ENCODE measurements at places on chromosomes 7 and 10.

- DNase-seq: no peak
Measured at GRCh38 chr7:51802718-51803117, 486.1 kb upstream of the COBL start.

- DNase-seq: no peak
Measured at GRCh38 chr10:7610651-7611389, 55.9 kb downstream of the ITIH5 start.

- DNase-seq: no peak
Measured at GRCh38 chr10:124616040-124616835, 127.9 kb downstream of the FAM53B start.

DNA sequence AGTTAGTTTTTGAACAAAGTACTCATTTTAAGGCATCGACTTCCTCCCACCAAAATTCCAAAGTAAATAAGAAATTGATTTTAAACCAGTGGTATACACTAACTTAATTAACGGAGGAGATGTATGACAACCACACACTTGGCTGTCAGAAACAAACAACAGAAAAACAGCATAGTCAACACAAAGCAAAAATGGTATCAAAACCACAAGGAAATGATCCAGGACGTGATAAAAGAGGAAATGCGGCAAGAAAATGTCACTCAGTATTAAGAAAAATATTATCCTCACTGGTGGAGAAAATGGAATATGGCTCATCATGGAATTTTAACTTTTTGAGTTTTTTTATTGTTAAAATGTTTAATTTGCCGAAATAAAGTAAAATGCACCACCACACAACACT lies 17.5 kb downstream of the KIAA1549 start:
- no peak for DNase-seq

GRCh38 chr10:122567056-122567660 lies 6.6 kb downstream of the DMBT1 start:
- peak; percentile 34 for DNase-seq

DNA sequence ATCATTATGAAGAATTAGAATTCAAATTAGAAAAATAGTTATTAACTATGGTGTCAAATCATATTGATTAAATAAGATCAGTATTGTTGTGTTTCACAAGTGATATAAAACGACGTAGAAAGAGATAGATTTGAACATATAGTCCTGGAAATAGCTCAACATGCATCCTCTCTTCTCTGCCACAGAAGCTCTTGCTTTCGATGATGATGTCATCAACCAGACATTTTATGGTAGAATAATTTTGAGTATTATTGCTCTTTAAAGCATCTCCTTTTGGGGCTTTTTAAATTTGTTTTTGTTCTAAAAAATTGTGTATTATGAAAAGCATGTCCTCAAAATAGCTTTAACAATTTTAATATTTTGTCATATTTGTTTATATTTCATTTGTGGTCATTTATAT lies 95.0 kb downstream of the DGKB start:
- DNase-seq: no peak

- DNase-seq: no peak
Measured at GRCh38 chr7:70775570-70776156, 356.3 kb upstream of the GALNT17 start.

DNA sequence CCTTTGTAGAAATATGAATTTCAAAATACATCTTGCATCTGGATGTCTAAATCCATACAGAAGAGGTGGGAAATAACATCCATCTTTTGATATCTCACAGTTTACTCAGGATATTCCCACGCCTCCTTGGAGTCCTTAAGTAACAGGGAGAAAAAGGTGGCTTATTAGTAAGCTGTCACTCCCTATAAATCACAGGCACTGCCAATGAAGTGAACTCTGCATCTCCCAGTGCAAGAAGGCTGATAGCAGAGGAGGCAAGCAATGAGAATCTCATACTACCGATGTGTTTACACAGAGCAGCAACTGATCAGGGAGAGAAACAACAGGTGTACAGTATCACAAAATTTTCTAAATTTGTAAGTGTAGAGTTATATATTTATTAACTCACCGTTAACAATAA lies 551.8 kb downstream of the NXPH1 start:
- DNase-seq: no peak

GRCh38 chr7:12747687-12748306 lies 60.4 kb downstream of the ARL4A start:
- DNase-seq: no peak

GRCh38 chr7:74441801-74442200 lies 11.9 kb upstream of the GTF2IRD1 start:
- DNase-seq: no peak

Measured in activated naive CD4-positive, alpha-beta T cell treated with Interleukin-2 at 50 U/mL for 16 hours (primary cell).